Activated naive CD4-positive, alpha-beta T cell treated with anti-CD3 and anti-CD28 coated beads for 36 hours (primary cell): ENCODE measurements at places on chromosomes 1 and 21. TPM values are rescaled to one million over a fixed set of nuclear protein-coding genes. Genes with fewer than 3 reads are reported as not detected.

Gene RNF115
- 8.0 TPM for total RNA-seq

Gene TSPAN2
- total RNA-seq: 0.91 TPM

Gene LCE6A
- total RNA-seq: not detected

Gene PCBP3
- total RNA-seq: 10.2 TPM

Gene ZNF648
- not detected for total RNA-seq

Gene FAM72C
- total RNA-seq: 43.4 TPM

Gene ZNF678
- 9.5 TPM for total RNA-seq

Gene MDM4
- 109 TPM for total RNA-seq

Gene GSTM5
- not detected for total RNA-seq

Gene LRRC71
- total RNA-seq: not detected

Gene S1PR1
- total RNA-seq: 131 TPM

Gene B3GALT6
- 8.7 TPM for total RNA-seq

DNA sequence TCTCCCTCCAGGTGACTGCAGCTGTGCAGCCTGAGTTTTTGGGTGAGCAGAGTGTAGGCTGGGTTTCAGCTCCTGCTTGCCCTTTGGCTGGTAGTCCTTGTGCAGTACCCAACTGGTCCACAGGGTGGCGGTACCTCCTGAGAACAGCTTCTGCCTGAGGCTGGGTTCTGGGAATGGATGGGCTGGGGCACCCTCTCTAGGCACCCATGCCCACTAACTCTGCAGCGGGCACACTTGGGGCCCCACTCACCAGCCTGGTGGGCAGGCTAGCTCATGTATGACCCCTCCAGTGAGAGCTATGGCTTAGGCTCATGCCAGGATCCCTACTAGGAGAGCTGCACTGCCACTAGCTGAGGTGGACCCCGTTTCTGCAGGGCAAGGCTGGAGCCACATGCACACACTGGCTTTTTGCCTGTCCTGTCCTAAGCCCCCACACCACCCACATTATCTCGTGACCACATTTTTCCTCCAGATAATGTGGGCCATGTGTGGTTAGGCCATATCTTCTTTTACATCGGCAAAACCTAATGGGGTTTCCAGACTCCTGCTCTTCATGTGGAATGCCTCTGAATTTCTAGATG is 15.5 kb upstream of the GSTM4 start:
- no peak overlapping the region for H3K4me3 ChIP-seq
- peak; percentile 96 for DNase-seq
- H3K27ac ChIP-seq: no peak overlapping the region
- H3K27me3 ChIP-seq: no peaks in the 10 kb centered on the region
- H3K4me1 ChIP-seq: peaks cover 7% of the 10 kb centered on the region

- peaks cover 6% of the 10 kb centered on the region for H3K36me3 ChIP-seq
- H3K4me3 ChIP-seq: peak overlapping the region; percentile 81
- peaks cover 2% of the 10 kb centered on the region for H3K27me3 ChIP-seq
- DNase-seq: no peak
- H3K27ac ChIP-seq: peak overlapping the region; percentile 84
These were observed 1.0 kb upstream of the HP1BP3 start for GRCh38 chr1:20787840-20788795.

GRCh38 chr1:62285984-62286785 is 33.0 kb downstream of the KANK4 start:
- H3K4me1 ChIP-seq: peaks cover 3% of the 10 kb centered on the region
- peaks cover 8% of the 10 kb centered on the region for H3K27me3 ChIP-seq
- no peaks in the 10 kb centered on the region for H3K36me3 ChIP-seq
- no peak overlapping the region for H3K4me3 ChIP-seq

GRCh38 chr1:182332261-182333060 is 59.1 kb downstream of the GLUL start:
- H3K4me3 ChIP-seq: no peak overlapping the region
- no peak overlapping the region for H3K27ac ChIP-seq
- no peaks in the 10 kb centered on the region for H3K4me1 ChIP-seq
- no peaks in the 10 kb centered on the region for H3K27me3 ChIP-seq

DNA sequence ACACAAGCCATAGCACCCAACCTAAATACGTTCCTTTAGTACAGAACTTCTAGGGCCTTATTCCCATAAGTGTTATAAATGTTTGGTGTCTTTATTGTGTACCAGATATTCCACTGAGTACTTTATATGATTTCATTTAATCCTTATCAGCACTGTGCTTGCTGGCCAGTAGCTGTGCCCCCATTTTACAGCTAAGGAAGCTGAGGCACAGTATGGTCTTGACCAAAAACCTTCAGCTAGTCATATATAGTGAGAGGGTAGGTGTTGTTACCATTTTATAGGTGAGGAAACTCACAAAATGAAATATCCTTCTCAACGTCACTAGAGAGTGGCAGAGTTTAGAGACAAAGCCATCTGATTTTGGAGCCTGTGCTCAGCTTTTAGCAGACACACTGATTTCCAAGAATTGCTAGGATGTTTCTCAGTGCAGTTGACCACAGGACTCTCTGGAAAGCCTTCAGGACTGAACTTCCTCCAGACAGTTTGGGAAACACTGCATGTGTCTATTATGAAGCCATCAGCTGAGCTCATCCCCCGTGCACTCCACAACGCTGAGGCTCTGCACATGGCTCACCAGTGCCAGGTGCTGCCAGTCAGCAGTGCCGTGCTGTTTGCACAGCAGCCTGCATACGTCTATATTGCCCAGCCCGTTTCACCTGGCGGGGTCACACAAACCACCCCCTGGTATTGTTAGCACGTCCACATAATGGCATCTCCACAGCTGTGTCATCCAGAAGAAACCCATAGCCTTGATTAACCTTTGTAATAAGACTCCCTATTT is 15.4 kb downstream of the NPPA start:
- H3K36me3 ChIP-seq: peaks cover 11% of the 10 kb centered on the region
- H3K27me3 ChIP-seq: no peaks in the 10 kb centered on the region
- DNase-seq: no peak
- no peak overlapping the region for H3K27ac ChIP-seq
- no peak overlapping the region for H3K4me3 ChIP-seq
- H3K4me1 ChIP-seq: no peaks in the 10 kb centered on the region

- DNase-seq: no peak
- no peaks in the 10 kb centered on the region for H3K27me3 ChIP-seq
- H3K4me3 ChIP-seq: no peak overlapping the region
These were observed 5.9 kb upstream of the BRWD1 start for GRCh38 chr21:39319251-39319756.

DNA sequence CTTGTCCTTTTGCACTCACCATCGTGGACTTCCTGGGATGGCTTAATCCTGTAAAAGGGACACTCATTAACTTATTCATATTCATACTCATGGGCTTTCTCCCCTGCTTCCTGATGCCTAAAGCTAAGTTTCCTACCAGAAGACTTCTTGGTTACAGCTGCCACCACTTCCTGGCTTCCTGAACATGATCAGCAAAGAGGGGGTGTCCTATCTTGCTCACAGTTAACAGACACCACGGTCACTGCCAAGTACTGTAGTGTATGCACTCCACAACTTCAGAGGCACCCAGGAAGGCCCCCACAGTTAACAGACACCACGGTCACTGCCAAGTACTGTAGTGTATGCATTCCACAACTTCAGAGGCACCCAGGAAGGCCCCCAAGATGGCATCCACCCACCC is 177.8 kb downstream of the SIPA1L2 start:
- no peak overlapping the region for H3K27ac ChIP-seq
- no peak for DNase-seq
- no peaks in the 10 kb centered on the region for H3K4me1 ChIP-seq
- no peaks in the 10 kb centered on the region for H3K27me3 ChIP-seq
- no peak overlapping the region for H3K4me3 ChIP-seq

- no peaks in the 10 kb centered on the region for H3K36me3 ChIP-seq
- H3K4me3 ChIP-seq: no peak overlapping the region
- no peak overlapping the region for H3K27ac ChIP-seq
- H3K27me3 ChIP-seq: no peaks in the 10 kb centered on the region
- DNase-seq: no peak
These were observed 139.0 kb upstream of the TMEM51 start for GRCh38 chr1:15014516-15014915.

DNA sequence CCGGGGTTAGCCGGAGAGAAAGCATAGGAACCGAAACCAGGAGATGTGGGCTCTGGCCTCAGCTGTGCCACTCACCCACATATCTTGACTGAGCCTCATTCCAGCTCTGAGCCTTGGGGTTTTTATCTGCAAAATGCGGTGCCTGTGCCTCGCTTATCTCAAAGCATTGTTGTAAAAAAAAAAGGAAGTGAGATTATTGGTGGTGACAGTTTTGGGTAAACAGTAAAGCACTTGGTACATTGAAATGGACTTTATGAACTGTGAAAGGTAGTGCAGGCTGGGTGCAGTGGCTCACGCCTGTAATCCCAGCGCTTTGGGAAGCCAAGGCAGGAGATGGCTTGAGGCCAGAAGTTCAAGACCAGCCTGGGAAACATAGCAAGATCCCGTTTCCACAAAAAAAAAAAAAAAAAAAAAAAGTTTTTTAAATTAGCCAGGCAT is 3.8 kb downstream of the PTAFR start:
- H3K27ac ChIP-seq: no peak overlapping the region
- H3K36me3 ChIP-seq: no peaks in the 10 kb centered on the region
- H3K27me3 ChIP-seq: peaks cover 28% of the 10 kb centered on the region
- H3K4me3 ChIP-seq: no peak overlapping the region

DNA sequence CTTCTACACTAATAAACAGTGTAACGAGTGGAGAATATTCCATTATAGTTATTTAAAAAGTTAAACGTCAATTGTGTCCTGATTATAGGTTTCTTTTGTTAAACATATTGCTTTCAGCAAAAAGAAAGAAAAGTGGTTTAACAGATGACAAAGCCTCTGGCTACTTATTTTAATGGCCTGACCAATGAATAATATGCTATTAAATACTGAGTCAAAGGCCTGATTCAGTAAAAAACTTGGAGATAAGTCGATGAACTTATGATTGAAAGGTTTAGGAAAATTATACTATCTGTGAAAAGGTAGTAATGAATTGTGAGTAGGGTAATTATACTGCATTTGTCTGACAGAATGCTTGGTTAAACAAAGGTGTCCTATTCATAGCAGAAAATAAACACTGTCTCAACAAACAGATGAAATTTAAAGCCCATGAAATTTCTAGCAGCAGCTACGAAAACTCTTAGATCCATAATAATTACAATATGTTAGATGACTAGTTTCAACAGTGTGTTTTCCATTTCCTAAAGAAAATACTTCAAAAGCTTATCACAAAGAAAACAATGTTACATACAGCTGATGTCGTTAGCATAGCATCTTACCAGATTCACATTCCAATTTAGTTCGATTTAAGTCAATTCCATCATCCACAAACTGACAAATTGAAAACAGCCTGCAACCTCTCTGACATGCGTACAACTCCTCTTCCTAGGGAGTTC is 6.2 kb downstream of the TMEM59 start:
- H3K27me3 ChIP-seq: no peaks in the 10 kb centered on the region
- H3K4me1 ChIP-seq: peaks cover 47% of the 10 kb centered on the region
- DNase-seq: no peak
- peaks cover 11% of the 10 kb centered on the region for H3K36me3 ChIP-seq
- no peak overlapping the region for H3K4me3 ChIP-seq

DNA sequence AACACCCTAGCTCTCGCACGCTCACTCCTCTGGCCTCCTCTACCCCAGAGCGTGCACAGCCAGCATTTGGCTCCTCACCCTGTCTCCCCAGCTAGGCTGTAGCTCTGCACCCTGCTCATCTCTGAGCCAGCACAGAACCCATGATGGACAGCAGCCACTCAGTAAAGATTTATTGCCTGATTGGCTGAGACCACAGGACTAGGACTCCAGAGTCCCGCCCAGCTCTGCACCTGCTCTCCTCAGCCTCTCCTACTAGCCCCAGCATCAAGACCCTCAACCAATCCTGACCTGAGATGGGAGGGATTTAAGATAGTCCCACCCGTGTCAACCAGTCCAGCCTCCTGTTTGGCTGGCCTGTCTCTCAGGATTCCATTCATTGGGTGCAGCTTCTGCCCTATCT is 9.3 kb downstream of the C1QB start:
- H3K27me3 ChIP-seq: no peaks in the 10 kb centered on the region
- H3K36me3 ChIP-seq: no peaks in the 10 kb centered on the region
- no peaks in the 10 kb centered on the region for H3K4me1 ChIP-seq
- no peak overlapping the region for H3K4me3 ChIP-seq

GRCh38 chr1:246526915-246527314 is 19.8 kb upstream of the SMYD3 start:
- no peaks in the 10 kb centered on the region for H3K27me3 ChIP-seq
- peaks cover 3% of the 10 kb centered on the region for H3K36me3 ChIP-seq
- no peak overlapping the region for H3K27ac ChIP-seq
- H3K4me3 ChIP-seq: no peak overlapping the region

GRCh38 chr1:36466370-36467026 is 2.3 kb upstream of the MRPS15 start:
- no peak for DNase-seq
- H3K36me3 ChIP-seq: peaks cover 8% of the 10 kb centered on the region
- no peak overlapping the region for H3K4me3 ChIP-seq
- peaks cover 15% of the 10 kb centered on the region for H3K4me1 ChIP-seq

- H3K36me3 ChIP-seq: no peaks in the 10 kb centered on the region
- H3K4me1 ChIP-seq: no peaks in the 10 kb centered on the region
- H3K4me3 ChIP-seq: no peak overlapping the region
- no peaks in the 10 kb centered on the region for H3K27me3 ChIP-seq
- no peak overlapping the region for H3K27ac ChIP-seq
- DNase-seq: no peak
These were observed 239.9 kb upstream of the TMEM51 start for GRCh38 chr1:14913482-14914177.

GRCh38 chr1:68442006-68442405 is 7.7 kb downstream of the RPE65 start:
- H3K4me3 ChIP-seq: no peak overlapping the region
- no peaks in the 10 kb centered on the region for H3K4me1 ChIP-seq
- no peaks in the 10 kb centered on the region for H3K36me3 ChIP-seq
- DNase-seq: no peak
